ENCODE measurements at places on chromosomes 13 and 19.

GRCh38 chr13:90329641-90330040 lies 1017.8 kb upstream of the MIR17HG start:
- DNase-seq: no peak

GRCh38 chr13:102911336-102911735 lies 65.5 kb downstream of the ERCC5 start:
- no peak for DNase-seq

- DNase-seq: no peak
Measured at GRCh38 chr13:96816261-96816660, 178.0 kb downstream of the OXGR1 start.

GRCh38 chr13:42876270-42876714 lies 94.9 kb downstream of the FAM216B start:
- no peak for DNase-seq

GRCh38 chr19:41076286-41076685 lies 12.0 kb upstream of the CYP2A13 start:
- DNase-seq: no peak

DNA sequence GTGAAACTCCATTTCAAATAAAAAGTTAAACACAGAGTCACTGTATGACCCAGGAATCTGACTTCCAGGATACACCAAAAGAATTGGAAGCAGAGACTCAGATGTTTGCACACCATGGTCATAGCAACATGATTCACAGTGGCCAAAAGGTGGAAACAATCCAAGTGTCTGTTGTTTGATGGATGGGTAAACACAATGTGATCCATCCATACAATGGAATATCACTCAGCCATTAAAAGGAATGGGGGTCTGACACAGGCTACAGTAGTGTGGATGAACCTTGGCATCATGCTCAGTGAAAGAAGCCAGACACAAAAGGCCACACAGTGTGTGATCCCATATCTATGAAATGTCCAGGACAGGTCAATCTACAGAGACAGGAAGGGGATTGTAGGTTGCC lies 174.3 kb downstream of the PTPRS start:
- DNase-seq: no peak

- no peak for DNase-seq
Measured at GRCh38 chr19:55648585-55649267, 714 bp downstream of the CCDC106 start.

GRCh38 chr19:44598880-44599279 lies 14.5 kb upstream of the IGSF23 start:
- no peak for DNase-seq

DNA sequence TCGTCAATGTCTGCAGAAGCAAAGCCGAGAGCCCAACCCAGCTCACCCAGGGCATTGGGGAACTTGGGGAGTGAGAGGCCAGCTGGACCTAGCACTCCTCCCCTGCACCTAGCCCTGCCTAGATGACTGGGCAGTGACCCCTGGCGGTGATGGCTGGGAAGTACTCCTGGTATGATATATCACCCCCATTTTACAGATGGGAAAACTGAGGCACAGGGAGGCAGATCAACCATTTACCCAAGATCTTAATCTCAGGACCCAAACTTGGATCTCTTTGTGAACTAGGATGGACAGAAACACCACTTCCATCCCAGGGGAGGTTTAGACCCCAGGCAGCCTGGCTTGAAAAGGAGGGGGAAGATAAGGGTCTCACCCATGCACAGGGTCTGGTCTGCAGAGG lies 43.5 kb downstream of the CCL25 start:
- no peak for DNase-seq

GRCh38 chr13:55577847-55578210 lies 1562.9 kb upstream of the PRR20A start:
- no peak for DNase-seq

DNA sequence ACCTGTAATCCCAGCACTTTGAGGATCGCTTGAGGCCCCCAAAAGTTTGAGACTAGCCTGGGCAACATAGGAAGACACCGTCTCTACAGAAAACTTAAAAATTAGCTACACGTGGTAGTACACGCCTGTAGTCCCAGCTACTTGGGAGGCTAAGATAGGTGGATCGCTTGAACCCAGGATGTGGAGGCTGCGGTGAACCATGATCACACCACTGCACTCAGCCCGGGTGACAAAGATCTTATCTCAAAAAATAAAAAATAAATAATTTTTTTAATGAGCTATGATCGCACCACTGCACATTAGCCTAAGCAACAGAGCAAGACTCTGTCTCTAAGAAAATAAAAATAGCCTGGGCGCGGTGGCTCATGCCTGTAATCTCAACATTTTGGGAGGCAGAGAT lies 6.6 kb downstream of the RCBTB2 start:
- no peak for DNase-seq

Data from Panc1 (cell line).